Tibial artery (tissue), 4 donors: ENCODE measurements at places on chromosomes 5 and 9.

- no peaks in the 10 kb centered on the region for H3K27me3 ChIP-seq
- H3K4me3 ChIP-seq, result no peak overlapping the region
- DNase-seq, result no peak
These were observed 132.0 kb upstream of the GRHPR start for GRCh38 chr9:37290366-37290939.

DNA sequence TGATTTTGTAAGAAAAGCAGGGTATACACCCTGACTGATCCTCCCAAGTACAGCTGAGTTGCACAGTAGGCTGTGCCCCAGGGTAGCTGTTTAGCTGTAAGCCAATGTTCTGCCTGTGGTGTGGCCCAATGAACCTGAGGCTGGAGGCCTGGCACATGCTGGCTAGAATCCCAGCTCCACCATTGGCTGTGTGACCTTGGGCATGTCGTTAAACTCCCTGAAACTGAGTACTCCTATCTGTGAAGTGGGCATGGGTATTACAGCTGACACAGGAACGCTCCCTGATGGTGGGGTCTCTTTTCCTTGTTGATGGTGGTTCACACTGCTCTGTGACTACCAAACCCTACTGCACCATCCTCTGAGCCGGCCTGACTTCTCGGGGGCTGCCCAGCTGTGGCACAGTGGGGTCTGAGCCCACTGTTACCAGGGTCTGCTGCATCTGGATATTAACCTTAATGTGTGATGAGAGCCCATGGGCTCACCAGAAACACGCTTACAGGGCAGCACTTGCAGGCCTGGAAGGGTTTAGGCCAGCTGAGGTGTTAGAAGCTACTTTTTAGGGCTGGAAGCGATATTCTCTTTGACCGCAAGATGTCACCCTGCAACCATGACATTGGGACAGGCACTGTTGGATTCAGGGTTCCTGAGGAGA lies 7.0 kb upstream of the GADD45G start:
- no peaks in the 10 kb centered on the region for H3K36me3 ChIP-seq
- H3K27ac ChIP-seq, result no peak overlapping the region
- DNase-seq, result no peak
- H3K4me3 ChIP-seq, result no peak overlapping the region

GRCh38 chr5:157473383-157474320 lies 13.6 kb downstream of the NIPAL4 start:
- DNase-seq, result no peak
- H3K36me3 ChIP-seq, result no peaks in the 10 kb centered on the region
- H3K27ac ChIP-seq, result no peak overlapping the region
- no peaks in the 10 kb centered on the region for H3K4me1 ChIP-seq
- H3K4me3 ChIP-seq, result no peak overlapping the region
- H3K27me3 ChIP-seq, result no peaks in the 10 kb centered on the region

DNA sequence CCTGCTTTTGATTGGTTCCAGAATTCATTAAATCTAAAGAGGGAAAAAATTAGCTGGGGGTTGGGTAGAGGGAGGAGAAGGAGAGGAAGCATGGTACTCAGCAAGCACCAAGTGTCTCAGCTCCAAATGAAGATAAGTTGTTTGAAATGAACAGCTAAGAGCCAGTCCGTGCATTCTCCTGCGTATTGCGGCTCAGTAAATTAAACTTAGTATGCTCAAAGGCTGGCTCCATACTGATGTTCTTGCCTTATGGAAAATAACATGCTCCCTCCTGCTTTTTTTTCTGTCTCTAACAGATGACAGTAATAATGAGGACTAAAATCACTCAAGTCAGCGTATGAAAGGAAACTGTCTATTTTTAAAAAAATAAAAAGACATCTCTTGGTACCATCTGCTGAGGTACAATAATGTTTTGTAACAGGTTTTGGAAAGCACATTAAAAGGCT lies 161.0 kb downstream of the SPATA31D1 start:
- H3K4me3 ChIP-seq, result no peak overlapping the region
- no peak for DNase-seq
- no peaks in the 10 kb centered on the region for H3K36me3 ChIP-seq
- no peaks in the 10 kb centered on the region for H3K4me1 ChIP-seq
- H3K27me3 ChIP-seq, result no peaks in the 10 kb centered on the region

GRCh38 chr5:124259017-124259416 lies 487.4 kb downstream of the ZNF608 start:
- H3K4me3 ChIP-seq, result no peak overlapping the region
- no peaks in the 10 kb centered on the region for H3K36me3 ChIP-seq
- no peaks in the 10 kb centered on the region for H3K4me1 ChIP-seq
- no peak overlapping the region for H3K27ac ChIP-seq
- no peak for DNase-seq
- no peaks in the 10 kb centered on the region for H3K27me3 ChIP-seq

- H3K4me1 ChIP-seq, result no peaks in the 10 kb centered on the region
- no peak overlapping the region for H3K27ac ChIP-seq
- H3K27me3 ChIP-seq, result no peaks in the 10 kb centered on the region
- H3K4me3 ChIP-seq, result no peak overlapping the region
These were observed 77.3 kb downstream of the UBE2QL1 start for GRCh38 chr5:6525910-6526309.
